B cell (primary cell): ENCODE measurements at places on chromosomes 6 and 20.

- no peak for DNase-seq
- peak overlapping the region; percentile 82 for H3K4me3 ChIP-seq
- H3K27ac ChIP-seq: peak overlapping the region; percentile 98
- H3K4me1 ChIP-seq: peaks cover 19% of the 10 kb centered on the region
These were observed 1.0 kb upstream of the NXT1 start for GRCh38 chr20:23349338-23350195.

DNA sequence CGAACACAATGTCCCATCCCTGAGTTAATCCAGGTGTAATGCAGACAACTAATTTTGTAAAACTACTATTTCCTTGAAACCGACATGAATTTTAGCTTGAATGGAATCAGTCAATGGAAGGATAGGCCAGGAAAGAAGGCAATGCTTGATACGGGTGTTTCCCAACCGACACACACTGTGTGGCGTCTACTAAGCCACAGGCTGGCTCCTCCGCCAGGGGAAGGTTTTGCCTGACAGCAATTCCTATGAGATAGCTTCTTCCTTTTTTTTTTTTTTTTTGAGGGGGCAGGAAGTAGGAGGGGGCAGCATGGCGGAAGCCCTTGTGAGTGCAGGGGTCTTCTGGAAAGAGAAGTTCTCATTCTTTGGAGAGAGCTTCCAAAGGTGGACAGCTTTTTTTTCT is 12.0 kb upstream of the LAMA4 start:
- no peak overlapping the region for H3K27ac ChIP-seq
- H3K36me3 ChIP-seq: no peaks in the 10 kb centered on the region
- H3K4me1 ChIP-seq: no peaks in the 10 kb centered on the region
- H3K27me3 ChIP-seq: no peaks in the 10 kb centered on the region
- no peak for DNase-seq
- H3K4me3 ChIP-seq: no peak overlapping the region

DNA sequence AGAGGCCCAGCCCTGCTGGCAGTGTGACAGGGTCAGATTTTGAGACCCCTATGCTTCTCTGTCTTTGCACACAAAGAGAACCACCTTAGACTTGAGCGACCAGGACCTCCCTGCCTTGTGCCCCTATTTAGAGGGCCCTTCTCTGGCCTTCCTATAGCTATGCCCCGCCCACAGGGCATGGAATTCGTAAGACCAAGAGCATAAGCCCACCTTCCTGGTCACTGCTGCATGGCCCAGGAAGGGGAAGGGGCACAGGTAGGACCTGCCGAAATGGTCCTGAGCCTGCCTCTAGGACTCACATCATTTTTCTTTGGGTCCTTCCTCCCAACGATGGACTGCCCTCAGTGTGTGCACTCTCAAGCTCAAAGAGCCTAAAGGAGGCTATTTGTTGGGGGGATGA is 65.1 kb upstream of the SRSF6 start:
- H3K4me3 ChIP-seq: no peak overlapping the region
- DNase-seq: no peak
- peaks cover 7% of the 10 kb centered on the region for H3K27me3 ChIP-seq
- no peaks in the 10 kb centered on the region for H3K4me1 ChIP-seq

GRCh38 chr20:39778847-39779604 is 816.9 kb downstream of the DHX35 start:
- no peaks in the 10 kb centered on the region for H3K4me1 ChIP-seq
- no peak overlapping the region for H3K27ac ChIP-seq
- no peaks in the 10 kb centered on the region for H3K27me3 ChIP-seq
- DNase-seq: no peak
- no peaks in the 10 kb centered on the region for H3K36me3 ChIP-seq
- H3K4me3 ChIP-seq: no peak overlapping the region
